Activated naive CD4-positive, alpha-beta T cell treated with anti-CD3 and anti-CD28 coated beads, Interleukin-2, amount 10 ng/mL, durations not matched to agents 7 days and 5 days (primary cell): ENCODE measurements at places on chromosomes 4 and X.

DNA sequence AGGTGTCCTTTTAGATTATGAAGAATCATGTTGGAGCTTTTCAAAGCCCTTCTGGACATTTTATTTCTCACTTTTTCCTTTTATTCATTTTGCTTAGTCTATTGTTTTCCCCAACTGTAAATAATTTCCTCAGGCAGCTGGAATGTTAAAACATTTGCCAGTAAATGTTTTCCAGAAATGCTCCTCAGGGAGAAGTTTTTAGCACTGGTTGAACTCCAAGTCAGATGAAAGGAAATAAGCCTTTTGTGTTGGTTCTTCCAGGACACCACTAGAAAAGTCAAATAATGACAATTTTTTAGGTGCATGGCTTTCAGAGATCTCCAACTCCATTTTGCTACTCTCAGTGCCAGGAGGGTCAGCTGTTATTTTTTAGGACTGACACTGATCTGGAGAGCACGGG, 127.9 kb downstream of the IL13RA2 start:
- no peak for DNase-seq

DNA sequence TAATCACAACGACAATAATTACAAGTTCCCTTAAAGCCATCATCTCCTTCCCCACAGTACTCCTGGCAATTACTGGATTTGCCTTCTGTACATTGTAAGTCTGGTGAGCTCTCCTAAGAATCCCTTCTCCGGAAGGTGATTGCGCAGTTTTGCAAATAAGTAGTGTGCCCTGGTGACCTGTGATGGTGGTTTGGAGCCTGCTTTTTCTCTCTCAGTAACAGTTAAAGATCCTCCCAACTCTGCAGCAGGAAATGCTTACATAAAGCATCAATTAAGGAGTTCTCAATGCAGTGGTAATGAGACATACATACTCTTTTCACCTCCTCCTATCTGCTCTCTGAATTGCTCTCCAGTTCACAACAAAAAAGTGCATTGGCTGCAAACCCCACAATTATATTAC, 159.7 kb downstream of the SH2D1A start:
- DNase-seq, result no peak

DNA sequence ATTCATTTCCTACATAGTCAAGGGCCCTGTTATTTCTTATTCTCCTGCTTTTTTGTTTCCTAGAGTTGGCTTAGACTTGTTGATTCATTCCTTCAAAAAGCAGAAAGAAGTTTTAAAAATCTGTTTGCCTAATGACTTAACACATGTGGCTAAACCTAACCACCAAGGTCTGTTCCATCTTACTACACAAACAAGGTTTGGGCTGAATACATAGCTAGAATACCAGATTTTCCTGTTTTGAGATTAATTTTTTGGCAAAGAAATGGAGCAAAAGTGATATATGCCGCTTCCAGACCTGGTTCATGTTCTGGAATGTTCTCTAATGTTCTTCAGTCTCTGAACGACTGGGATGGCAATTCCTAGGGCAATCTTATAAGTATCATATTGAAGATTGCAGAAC, 7.4 kb upstream of the CAMK2D start:
- no peak for DNase-seq

- no peak for DNase-seq
Measured at GRCh38 chr4:119835613-119835910, 207.0 kb upstream of the PDE5A start.

DNA sequence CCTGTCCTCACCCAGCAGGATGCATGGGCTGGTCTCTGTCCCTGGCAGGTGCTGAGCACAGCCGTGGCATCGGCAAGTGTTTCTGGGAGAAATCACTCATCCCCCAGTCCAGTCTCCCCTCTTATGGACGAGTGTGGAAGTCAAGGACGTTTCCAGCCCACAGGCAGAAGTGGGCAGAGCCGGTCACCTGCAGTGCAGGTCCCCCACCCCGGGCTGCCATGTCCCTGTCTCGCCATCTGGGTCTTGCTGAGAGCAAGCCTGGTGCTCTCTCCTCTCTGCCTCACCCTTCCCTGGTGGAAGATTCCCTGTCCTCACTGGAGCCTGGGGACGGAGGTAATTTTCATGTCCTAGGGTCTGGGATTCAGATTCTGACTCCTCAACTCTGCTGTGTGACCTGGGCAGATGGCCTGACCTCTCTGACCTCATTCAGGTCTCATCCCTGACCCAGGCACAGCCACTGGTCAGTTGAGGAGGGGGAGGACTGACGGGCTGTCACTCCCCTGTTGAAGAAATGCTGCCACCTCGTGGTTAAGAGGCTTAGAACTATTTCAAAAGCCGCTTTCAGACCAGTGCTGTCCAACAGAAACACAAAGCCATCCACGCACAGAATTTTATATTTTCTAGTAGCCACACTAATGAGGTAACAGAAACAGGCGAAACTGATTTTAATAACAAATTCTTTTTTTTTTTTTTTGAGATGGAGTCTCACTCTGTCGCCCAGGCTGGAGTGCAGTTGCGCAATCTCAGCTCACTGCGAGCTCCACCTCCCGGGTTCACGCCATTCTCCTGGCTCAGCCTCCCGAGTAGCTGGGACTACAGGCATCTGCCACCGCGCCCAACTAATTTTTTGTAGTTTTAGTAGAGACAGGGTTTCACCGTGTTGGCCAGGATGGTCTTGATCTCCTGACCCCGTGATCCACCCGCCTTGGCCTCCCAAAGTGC, 1.8 kb downstream of the CPZ start:
- peak; percentile 38 for DNase-seq

- DNase-seq, result no peak
Measured at GRCh38 chrX:69173906-69174305, 8.7 kb upstream of the PJA1 start.

DNA sequence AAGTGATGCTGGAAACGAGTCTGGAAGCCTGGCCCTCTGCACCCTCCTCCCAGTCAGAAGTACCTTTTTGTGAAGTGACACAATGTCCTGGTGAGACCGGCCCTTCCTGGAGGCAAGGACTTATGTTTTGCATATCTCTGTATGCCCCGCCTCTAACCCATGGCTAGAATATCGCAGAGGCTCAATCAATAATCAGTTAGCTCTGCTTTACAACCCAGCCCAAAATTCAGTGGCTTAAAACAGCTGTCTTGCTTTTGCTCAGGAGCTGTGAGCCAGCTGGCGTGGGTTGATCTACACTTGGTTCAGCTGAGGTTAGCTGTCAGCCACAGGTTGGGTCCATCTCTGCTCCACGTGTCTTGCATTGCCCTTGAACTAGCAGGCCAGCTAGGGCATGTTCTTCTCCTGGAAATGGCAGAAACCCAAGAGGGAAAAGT, 98.8 kb upstream of the METTL14 start:
- no peak for DNase-seq

DNA sequence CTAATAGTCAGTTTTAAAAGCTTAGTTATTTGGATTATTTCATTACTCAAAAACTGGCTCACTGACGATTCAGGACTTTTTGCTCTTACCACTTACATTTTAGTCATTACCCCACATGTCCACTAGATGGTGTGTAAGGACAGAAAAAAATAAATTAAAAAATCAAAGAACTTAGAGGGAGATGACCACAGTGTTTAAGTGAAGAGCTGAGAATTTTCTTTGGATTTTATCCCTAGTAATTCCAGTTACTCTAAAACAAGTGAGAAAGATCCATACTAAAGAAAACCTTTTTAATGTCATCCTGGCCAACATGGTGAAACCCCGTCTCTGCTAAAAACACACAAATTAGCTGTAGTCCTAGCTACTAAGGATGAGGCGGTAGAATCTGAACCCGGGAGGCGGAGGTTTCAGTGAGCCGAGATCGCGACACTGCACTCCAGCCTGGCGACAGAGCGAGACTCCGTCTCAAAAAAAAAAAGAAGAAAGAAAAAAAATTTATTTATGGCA, 26.4 kb upstream of the TMPRSS11B start:
- DNase-seq, result no peak

- no peak for DNase-seq
Measured at GRCh38 chr4:174420316-174420715, 102.0 kb downstream of the HPGD start.

DNA sequence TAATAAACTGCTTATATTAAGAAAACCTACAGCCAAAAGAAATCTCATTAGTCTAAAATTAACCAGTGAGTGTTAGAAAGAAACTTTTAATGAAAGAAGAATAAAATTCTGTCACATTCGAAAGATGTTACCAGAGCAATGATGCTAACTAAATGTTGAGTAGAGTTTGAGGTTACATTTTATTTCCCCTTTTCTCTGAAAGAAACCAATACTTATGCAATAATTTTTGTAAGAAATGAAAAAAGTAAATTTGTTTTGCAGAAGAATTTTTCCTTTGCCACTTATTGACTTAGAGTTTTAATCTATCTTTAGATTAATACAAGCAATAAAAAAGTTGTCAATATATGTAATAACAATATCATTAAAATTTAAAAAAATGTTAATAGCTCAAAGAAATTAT, 574.0 kb upstream of the GALNTL6 start:
- DNase-seq, result no peak

DNA sequence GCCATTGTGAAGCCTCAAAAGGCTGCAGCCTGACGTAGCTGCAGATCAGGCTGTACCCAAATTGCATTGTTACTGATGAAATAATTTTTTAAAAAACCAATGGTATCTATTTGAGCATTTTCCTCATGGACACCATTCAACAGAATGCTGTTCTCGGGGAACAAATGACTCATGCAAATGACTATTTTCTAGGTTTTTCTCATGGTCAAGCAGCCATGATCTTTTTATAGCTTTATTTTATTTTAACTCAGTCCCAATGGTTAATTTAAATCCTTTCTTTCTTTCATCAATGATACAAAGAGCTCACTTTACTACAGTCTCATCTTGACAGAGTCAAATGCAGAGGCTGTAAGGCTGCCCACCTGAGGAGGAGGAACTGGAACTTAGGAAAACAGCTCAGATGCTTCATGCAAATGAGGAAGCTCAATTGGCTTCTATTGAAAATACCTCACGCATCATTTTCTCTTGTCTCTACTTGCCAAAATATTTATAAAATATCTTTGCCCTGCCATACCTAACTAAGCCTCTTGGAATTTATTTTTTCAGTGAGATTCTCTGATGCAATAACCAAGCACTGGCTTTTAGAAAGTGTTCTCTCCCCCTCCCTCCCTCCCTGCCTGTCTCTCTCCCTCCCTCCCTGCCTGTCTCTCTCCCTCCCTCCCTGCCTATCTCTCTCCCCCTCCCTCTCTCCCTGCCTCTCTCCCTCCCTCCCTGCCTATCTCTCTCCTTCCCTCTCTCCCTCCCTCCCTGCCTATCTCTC, 81.0 kb downstream of the SORBS2 start:
- DNase-seq, result no peak

DNA sequence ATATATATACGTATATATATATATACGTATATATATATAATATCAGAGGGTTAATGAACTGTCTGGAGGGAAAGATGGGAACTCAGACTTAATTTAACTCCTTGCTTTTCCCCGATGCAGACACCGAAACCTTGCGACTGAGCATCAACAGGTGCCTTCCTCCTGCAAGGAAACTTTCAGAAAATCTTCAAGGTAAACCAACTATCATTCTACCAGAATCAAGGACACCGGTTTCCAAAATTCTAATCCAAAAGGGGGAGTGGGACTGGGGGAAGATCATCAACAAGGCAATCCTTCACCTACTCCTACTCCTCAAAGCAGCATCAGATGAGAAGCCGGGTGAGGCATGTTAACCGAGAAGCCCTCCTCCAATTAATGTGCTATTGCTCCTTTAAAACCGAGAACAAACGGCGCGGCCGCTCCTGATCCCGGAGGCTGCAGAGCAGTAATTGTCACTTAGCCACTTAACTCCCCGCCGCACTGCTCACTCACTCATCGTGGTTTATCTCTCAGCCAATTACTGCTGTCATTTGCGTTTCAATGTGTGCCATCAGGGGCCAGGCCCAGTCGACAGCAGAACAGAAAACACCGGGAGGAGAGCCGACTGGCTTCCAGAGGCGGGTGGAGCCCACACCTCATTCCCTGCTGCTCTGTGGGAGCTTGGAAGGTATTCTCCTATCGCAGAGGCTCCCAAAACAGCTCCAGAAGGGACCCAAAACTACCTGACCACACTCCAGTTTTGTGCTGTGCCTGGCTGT, 61.7 kb downstream of the MAML3 start:
- no peak for DNase-seq

GRCh38 chrX:3674881-3675280, 38.6 kb downstream of the PRKX start:
- DNase-seq, result no peak
